ENCODE measurements at places on chromosomes 3 and 15. TPM values are rescaled to one million over a fixed set of nuclear protein-coding genes. Genes with fewer than 3 reads are reported as not detected.

TIMP4 gene
- 8.0 TPM for polyA plus RNA-seq

- no peak for DNase-seq
Observed at GRCh38 chr15:89074402-89075012, 13.7 kb upstream of the ABHD2 start.

- DNase-seq, result no peak
Observed at GRCh38 chr3:126337980-126338651, 19.1 kb downstream of the KLF15 start.

DNA sequence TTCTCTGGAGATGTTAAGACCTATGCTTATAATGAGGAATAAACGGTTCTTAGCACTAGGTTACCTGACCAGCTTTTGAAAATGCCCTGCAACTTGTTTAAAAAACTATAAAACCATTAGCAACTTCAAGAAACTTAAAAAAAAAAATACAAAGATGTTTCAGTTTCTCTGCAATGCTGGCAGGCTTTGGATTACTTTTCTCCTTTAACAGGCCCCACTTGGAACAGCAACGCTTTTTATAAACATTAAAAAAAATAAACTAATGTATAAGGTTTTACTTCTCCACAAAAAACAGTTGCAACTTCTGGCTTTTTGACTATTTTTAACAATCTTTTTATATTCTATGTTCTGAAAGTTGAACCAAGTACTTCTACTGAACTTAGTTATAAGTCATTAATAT lies 1006.7 kb downstream of the ROBO1 start:
- DNase-seq, result no peak

DNA sequence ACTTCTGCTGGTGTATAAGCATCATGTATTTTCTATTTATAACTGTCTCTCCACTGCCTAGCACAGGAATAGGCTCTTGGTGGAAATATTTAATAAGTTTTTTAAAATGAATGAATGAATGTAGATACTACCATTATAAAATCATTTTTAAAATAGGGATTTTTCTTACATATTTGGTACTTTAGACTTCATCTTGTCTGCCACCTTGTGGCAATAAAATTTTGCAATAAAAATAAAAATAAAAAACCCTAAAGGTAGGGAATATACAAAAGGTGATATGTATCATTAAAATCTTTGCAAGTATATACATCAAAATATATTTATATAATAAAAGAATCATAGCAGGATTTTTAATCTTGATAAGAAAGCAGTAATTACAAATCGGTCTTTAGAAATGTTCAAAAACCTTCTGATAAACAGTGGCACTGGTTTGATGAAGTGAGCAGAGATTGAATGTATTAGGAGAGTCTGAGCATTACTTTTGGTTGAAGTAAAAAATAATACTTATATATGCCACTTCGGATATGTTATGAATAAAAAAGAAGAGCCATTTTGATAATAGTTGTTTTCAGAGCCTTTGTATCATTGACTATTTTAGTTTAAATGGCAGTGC lies 95.2 kb downstream of the SPATA16 start:
- no peak for DNase-seq

- peak; percentile 66 for DNase-seq
Observed at GRCh38 chr3:126474498-126475412, 936 bp downstream of the ZXDC start.

SCAANT1 gene
- not detected for polyA plus RNA-seq

DNA sequence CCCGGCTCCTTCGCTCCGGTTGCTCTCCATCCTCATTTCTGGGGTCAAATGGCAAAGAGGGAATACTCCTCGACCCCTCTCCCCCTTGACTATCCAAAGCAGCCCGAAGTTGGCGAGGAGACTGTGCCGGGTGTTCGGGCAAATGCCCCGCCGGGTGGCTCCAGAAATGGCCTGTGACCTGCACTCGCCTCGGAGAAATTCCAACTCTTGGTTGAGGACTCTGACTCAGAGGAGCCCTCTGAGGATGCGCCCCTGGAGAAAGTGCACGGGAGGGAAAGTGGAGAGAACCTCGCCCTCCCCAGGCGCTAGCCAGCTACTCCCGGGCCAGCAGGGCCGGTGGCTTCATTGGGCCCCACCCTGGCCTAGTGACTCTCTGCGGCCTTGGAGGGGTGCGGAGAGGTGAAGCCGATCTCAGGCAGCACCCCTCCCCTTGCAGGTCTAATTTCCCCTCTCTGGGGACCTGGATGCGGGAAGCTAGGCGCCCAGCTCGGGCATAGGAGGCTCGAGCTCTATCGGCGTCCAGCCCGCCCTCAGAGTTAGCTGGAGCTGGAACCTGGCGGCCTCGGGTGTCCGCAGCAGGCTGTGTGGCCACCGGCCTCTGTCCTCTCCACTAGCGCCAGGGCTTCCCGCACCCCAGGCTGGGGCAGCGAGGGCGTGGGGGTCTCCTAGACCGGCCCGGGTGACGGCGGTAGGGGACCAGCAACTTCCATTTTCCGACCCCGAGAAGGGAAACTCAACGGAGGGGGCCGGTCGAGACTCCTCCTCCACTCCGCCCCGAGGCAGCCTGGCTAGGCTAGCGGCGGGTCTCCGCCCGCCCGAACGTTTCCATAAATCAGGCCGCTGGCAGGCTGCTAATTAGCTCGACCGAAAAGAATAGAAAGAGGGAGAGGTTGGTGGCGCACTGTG lies 29.4 kb downstream of the NR2F2 start:
- peak; percentile 69 for DNase-seq

- DNase-seq, result no peak
Observed at GRCh38 chr3:94071713-94072284, 8.9 kb downstream of the NSUN3 start.

ATP8B4 gene
- polyA plus RNA-seq, result 1.2 TPM

GRCh38 chr15:81256916-81257315 lies 60.2 kb downstream of the IL16 start:
- DNase-seq, result no peak

MCCC1 gene
- 32.8 TPM for polyA plus RNA-seq

DNA sequence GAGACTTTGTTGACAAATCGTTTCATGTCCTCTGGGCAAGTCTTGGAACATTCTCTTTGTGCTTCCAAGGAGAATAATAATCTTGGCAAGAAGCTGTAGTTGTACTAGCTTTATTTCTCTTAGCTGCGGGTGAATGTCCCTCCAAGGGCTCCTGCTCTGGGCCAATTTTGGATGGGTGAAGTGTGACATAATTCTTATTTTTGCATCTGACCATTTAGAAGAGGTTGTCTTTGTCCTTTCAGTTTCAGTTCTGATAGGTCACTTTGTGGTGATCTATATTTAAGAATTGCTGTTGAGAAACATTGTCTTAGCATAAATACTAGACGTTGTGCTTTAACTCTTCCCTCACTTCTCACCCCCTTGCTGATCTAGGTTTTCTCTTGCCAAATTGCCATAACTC lies 164.8 kb upstream of the RORA start:
- DNase-seq, result no peak

GOLGA8Q gene
- polyA plus RNA-seq, result 0.47 TPM

- no peak for DNase-seq
Observed at GRCh38 chr15:39144613-39145499, 436.0 kb upstream of the THBS1 start.

GOLGA8T gene
- 0.30 TPM for polyA plus RNA-seq
